ENCODE measurements at places on chromosomes 11 and 22. TPM values are rescaled to one million over a fixed set of nuclear protein-coding genes. Genes with fewer than 3 reads are reported as not detected.

Gene DAGLA
- polyA plus RNA-seq: 3.2 TPM

- DNase-seq: no peak
These were observed 76.2 kb downstream of the ARHGAP32 start for GRCh38 chr11:129115652-129116586.

GRCh38 chr11:120875986-120876385 is 147.9 kb upstream of the TBCEL start:
- no peak for DNase-seq

GRCh38 chr11:118240999-118241763 is 11.0 kb downstream of the MPZL3 start:
- no peak for DNase-seq

DNA sequence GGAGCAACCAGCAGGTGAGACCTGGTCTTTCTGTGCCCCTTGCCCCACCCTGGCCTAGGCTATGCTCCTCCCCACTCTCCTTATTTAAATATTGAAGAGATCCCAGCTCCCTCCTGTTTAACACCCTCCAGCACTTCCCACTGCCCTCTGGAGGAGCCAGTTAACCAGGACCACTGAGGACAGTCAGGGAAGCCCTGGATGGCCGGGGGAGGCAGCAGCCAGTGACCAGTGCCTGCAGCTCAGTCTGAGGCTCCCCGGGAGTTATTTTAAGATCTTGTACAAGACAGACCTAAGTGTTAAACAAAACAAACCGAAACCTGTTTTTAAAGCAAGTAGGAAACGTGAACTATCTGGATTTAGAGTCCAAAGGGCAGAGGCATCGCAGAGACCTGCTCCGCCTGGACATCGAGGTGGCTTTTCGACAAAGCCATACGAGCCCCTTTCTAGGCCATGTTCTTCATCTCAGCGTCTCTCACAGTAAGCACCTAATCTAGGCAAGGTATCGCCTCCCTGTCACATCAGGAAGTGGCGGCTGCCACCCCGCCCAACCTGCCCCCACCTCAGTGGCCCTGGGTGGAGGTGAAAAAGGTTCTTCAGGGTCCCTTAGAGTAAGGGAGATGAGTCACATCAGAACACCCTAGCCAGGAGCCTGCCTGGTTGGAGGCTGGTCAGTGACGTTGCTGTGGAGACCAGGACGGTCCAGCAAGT is 35.2 kb downstream of the TRMU start:
- DNase-seq: no peak

Gene BAIAP2L2
- 8.5 TPM for polyA plus RNA-seq

DNA sequence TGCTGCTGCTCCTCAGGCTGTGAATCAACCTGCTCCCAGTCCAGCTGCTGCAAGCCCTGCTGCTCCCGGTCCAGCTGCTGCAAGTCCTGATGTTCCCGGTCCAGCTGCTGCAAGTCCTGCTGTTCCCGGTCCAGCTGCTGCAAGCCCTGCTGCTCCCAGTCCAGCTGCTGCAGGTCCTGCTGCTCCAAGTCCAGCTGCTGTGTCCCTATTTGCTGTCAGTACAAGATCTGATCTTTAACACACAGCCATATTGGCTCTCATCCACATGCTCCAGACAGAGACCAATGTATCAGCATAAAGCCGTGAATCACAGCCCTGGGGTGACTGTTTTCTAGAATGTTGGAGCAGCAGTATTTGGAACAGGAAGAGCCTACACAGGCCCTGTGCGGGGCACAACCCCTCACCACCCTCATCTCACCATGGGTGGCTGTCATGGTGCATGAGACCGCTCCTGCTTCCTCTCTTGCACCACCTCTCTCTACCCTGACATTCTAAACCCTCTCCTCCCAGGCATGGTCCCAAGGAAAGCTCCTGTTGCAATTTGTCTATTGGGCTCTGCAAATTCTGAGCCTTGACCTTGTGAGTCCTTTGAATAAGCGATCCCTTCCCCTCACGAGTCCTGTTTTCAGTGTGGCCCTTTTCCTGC is 3.5 kb downstream of the KRTAP5-10 start:
- no peak for DNase-seq

Gene SLC22A8
- polyA plus RNA-seq: 51.0 TPM

- no peak for DNase-seq
These were observed 125.1 kb downstream of the TIMP3 start for GRCh38 chr22:32926600-32926999.

GRCh38 chr11:17643506-17644405 is 75.6 kb upstream of the MYOD1 start:
- no peak for DNase-seq

Gene TMEM86A
- polyA plus RNA-seq: 8.1 TPM

DNA sequence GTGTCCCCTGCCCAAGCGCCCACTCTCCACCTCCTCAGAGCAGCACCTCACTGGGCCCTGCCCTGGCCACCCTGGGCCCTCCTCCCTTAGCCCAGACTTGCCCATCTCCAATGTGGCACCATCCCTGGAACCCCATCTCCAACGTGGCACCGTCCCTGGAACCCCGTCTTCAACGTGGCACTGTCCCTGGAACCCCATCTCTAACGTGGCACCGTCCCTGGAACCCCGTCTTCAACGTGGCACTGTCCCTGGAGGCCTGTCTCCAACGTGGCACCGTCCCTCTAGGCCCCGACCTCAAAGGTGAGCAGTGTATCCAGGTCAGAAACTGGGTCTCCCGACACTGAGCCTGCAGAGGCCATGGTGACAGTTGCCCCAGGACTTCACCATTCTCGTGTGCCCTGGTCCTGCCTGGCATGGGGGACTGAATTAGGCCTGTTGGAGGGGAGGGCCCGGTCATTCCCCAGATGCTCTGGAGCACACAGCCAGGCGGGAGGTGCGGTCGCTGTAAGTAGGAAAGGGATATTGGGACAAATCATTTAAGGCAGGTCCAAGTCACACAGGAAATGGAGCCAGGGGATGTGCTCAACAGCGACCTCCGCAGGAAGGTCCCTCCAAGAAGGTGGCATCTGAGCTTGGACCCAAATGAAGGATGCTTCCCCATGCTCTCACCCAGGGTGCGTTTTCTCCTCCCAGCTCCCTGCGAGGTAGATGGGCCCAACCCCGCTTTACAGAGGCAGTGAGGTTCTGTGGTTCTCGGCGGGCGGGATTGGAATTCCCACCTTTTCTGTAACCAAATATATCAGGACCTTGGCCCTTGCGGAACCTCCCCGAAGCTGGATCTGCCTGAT is 2.4 kb upstream of the CTSD start:
- DNase-seq: no peak

Gene CRYBB3
- polyA plus RNA-seq: 0.27 TPM

GRCh38 chr11:123055191-123055901 is 6.6 kb downstream of the HSPA8 start:
- DNase-seq: no peak

DNA sequence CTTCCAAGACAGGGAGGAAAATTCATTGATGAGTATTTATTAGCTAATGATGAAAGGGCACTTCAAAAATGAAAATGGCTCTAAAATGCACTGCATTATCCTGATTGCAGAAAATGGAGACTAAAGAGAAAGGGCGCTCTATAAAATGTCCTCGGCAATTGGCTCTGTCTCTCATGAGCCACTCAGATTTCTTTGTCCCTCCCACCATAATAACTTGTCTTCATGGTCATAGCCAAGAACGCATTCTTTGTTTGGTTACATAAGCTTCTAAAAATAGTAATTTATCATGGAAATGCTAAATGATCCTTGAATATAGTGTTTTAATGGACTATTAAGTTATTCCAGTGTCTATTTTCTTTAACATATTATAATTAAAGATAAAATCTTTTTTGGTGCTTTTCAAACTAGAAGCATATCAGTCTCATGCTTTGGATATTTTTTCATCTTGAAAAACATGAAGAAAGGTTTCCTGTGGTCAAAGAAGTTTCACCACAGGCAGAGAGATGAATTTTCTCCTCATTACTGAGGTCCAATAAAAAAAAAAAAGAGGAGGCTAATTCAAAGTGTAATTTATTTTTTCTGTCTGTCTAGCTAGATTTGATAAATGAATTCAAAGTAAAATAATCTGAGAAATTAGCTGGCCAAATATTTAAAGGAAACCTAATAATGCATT is 238.1 kb upstream of the BLID start:
- DNase-seq: no peak

- DNase-seq: no peak
These were observed 3.4 kb downstream of the CCDC188 start for GRCh38 chr22:20147237-20147988.

DNA sequence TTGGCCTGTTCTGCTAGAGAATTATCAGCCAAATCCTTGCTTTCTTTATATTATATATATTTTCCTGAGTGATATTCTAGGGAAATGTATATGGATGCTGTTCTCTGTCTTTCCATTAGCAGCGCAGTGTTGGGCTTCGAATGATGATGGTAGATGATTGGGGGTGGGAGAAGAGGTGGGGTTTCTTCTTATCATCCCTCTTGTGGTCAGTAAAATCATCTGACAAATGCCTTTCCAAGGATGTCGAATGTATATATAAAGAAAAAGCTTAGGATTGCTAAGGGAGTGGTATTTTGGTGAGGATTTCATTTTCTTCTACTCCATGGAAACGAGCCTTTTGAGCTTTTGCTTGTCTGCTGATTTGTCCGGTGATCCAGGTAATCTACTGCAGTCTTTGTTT is 48.9 kb downstream of the ARHGEF12 start:
- no peak for DNase-seq

- no peak for DNase-seq
These were observed 440.4 kb upstream of the CADM1 start for GRCh38 chr11:115944596-115944995.

DNA sequence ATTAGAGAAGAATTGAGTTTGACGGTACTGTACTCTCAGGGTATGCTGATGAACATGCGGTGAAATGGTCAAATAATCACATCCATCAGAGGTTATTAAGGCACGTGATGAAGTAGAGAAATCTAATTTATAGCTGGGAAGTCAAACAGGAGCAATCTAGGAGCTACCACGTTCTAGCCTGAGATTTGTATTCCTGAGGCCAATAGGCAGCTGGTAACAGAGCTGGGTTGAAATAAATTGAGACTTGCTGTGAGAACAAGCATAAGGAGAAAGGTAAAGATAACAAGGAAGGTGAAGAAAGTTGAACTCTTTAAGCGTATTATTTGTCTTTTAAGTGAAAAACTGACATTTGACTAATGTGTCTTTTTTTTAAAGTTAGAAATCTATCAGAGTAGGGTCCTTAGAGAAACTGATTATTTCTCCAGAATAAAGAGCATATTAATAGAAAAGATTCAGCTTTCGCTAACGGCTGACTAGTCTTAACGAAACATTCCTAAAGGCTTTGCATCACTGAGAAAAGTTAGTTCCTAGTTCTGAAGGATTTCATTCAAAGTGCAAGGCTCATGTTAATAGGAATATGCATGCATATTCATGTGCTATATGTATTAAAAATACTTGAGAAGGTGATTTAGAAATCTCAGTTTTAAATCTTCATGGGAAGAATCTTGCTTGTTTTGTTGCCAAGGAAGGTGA is 5.2 kb upstream of the WEE1 start:
- no peak for DNase-seq

DNA sequence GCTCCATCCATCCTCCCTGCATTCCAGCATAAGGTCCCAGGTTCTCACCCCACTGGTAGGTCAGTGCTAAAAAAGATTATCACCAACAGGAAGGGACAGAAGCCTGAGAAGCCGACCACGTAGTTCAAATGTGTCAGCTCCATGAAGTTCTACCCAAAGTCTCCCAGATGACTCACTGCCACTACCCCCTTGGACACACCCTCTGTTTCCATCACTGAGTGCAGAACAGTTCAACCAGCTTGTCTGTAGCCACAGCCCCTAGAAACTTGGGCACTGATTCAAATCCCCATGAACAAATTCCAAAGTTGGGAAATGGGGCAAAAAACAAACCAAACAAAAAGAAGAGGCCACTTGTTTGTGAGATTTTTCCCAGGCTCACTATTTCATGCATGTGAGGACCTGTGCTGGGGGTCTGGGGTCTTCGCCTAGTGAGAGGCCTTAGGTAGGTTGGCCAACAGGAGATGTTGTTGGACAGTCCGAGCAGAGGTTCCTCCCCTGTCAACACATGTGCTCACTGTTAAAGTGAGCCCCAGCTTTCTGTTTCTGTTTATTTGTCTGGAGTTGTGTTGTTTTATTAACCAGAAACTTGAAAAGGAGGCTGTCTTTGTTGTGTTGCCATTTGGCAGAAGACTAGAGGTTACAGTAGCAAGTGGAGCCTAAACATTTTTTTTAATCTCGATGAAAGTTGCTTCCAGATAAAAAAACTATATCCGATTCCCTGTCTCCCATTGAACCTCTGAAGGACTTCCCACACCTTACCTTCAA is 24.2 kb upstream of the FLI1 start:
- DNase-seq: no peak

Gene APOBEC3G
- polyA plus RNA-seq: 5.2 TPM

Gene OR6T1
- polyA plus RNA-seq: not detected

GRCh38 chr11:86115542-86116385 is 46.9 kb upstream of the PICALM start:
- DNase-seq: no peak

DNA sequence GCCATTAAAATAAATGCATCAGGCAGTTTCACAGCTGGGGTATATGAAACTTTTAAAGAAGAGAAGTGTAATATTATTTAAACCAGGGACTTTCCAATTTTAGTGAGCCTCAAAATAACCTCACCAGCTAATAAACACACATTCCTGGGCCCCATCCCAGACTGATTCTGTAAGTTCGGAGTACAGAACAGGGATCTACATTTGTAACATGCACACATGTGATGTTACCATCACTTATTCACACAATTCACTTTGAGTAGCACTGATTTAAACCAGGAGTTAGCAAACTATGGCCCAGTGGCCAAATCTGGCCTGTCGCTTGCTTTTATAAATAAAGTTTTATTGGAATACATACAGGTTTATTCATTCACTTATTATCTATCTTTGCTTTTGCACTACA is 62.0 kb downstream of the STK33 start:
- no peak for DNase-seq
